Right cardiac atrium (tissue), 5 donors: ENCODE measurements at places on chromosomes 5 and 9.

GRCh38 chr5:103036601-103037000 is 83.3 kb downstream of the GIN1 start:
- no peak for DNase-seq

DNA sequence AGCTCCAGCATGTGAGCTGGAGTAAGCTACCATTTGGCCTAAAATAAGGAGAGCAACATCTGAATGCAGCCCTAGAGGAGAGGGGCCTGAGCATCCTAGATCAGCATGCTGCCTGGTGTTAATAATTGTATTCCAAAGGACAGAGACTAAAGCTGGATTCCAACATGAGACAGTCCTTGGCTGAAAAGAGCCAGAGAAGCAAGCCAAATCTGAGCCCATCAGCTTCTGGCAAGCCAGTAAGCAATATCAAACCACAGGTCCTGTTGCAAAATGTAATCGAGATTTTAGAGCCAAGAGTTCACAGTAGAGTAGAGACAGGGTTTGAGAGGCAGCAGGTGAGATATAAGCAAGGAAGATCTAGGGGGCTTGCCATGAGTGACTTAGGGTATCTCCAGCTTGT is 42.3 kb upstream of the DMAC1 start:
- no peak for DNase-seq

GRCh38 chr5:103305809-103306208 is 47.2 kb downstream of the MACIR start:
- DNase-seq: no peak

DNA sequence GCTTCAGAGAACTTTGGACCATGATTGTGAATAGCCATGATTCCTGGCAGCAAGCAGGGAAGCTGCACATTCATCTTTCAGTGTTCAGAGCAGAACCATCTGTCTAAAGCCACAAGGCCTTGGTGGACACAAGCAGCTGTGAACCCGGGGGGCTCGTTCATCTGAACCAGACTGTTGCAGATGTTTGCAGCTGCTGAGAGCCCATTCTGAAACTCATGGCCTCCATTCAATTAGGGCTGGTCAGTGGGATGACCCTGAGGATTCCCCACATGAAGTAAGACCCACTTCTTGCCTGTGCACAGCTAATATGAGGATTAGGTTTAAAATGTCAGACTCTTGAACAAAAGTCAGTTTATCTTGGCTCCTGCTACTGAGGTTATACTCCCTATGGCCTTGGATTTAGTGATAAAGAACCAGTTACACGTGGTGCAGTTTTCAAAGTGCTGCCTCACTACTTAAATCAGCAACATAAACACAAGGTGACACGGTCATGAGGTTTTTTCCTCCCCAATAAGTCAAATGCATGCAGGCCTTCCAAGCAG is 109.8 kb upstream of the IFNK start:
- no peak for DNase-seq

GRCh38 chr5:3995954-3996619 is 400.5 kb downstream of the IRX1 start:
- no peak for DNase-seq

- no peak for DNase-seq
These were observed 297.9 kb downstream of the PRR16 start for GRCh38 chr5:120761986-120762385.

- no peak for DNase-seq
These were observed 25.3 kb upstream of the PPP1R2B start for GRCh38 chr5:156824800-156825199.

GRCh38 chr9:125586172-125586511 is 120.9 kb downstream of the MAPKAP1 start:
- DNase-seq: no peak

DNA sequence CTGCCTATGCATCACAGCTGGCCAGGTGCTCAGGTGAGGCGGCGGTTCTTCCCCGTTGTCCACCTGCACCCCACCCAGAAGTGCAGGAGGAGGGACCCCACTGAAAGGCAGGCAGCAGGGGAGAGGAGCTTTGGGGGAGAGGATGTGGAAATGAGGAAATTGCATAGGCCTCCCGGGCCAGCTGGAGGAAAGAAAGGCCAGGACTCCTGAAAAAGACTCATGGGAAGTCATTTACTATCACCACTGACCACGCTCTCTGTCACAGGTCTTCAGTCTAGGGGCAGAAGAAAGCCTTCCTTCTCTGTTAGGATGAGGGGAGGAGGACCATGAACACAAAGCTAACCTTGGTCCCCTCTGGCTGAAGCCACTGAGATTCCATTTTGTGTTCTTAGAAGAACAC is 28.1 kb downstream of the KCNMB1 start:
- DNase-seq: no peak

DNA sequence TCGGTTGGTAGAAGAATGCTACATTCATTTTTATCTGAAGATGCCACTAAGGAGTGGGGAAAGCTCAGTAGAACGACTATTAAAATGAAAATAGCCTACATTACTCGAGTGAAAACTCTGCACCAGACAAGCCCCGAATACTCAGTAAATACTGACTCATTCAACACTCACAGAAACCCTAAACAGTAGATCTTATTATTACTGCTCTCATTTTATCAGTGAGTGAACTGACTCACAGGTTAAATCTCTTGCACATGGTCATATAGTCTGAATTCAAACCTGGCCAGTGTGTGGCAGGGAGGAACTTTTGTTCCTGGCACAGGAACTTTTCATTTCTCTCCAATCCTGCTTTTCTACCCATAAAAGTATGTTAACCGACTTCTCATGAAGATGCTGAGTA is 9.6 kb upstream of the PAPPA start:
- no peak for DNase-seq

- no peak for DNase-seq
These were observed 24.2 kb upstream of the S1PR3 start for GRCh38 chr9:88966894-88967676.

GRCh38 chr9:110891760-110892159 is 146.5 kb downstream of the LPAR1 start:
- no peak for DNase-seq

DNA sequence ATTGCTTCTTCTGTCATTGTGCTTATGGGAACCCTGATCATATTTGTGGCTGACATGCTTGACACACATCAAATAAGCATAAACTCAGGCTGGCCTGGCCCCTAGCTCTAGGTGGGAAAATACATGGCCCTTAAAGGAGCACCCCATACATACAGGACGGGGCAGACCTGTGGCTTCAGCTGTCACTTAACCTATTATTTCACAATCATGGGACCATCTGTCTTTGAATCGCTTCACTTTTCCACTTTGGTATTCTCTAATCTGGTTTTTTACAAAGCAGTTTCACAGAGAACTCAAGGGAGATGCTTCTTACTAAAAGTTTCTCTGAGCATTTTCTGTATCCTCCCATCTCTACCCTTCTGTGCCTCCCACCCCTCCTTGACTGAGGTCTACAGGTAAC is 34.6 kb upstream of the LRRTM2 start:
- no peak for DNase-seq

DNA sequence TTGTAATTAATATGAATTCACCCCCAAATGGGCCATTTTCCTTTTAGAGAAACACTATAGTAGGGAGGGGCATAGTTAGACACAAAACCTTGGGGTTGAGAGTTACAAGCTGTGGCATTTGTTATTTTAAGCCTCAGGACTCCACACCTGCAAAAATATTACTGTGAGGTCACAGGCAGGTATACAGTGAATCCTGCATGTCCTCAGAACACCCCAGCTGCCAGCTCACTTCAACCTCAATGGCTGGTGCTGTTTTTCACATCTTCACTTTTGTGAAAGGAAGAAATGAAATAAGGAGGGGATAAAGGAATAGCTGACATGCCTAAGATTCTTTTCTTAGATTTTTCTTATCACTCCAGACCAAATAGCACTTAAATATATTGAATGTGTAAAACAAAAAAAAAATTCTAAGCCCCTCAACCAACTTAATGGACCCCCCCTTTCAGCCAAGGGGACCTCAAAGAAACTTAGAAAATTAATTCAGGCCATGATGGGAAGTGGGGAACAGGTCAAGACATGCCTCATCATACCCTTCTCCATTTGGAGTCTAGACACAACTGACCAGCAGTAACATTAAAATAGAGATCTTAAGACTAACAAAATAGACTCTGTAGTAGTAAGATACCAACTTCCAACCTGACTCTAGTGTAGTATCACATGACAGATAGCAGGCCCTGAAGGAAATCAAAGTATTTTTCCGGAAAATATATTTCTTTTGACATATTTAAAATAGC is 9.2 kb downstream of the C9orf85 start:
- DNase-seq: no peak

- DNase-seq: peak; percentile 51
These were observed 512.9 kb upstream of the KLF4 start for GRCh38 chr9:108002371-108002956.

DNA sequence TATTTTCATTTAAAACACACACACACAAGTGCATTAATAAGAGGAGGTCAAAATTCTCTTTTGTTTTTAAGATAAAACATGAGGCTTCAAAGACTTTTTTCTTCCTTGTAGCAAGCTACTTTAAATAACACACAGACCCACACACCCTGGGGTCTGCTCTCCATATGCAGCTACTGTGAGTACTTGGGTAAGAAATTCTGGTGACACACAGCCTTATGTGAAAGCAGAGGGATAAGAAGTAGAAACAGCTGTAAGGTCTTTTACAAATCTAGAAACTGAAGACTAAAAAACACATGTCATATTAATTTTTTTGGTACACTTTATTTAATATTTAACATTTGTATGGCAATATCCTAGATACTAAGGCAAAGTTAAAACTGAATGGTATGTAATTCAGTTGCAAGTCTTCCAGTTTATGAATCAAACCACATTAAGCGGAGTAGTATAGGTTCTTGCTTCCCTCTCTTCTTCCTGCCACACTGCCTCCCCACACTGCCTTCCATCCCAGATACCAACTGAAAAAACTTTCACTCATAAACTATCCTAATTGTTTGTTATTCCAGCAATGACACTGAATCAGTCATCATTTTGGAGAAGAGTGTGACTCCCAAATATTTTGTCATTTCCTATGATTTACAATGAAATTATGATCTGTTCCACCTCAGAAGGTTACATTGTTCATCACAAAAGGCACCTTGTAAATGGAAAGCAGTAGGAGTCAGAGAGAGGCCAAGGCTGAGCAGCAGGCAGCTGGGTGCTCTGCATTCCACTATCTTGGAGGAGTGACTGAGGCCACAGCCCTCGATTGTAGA is 92.0 kb downstream of the PLCXD3 start:
- no peak for DNase-seq

DNA sequence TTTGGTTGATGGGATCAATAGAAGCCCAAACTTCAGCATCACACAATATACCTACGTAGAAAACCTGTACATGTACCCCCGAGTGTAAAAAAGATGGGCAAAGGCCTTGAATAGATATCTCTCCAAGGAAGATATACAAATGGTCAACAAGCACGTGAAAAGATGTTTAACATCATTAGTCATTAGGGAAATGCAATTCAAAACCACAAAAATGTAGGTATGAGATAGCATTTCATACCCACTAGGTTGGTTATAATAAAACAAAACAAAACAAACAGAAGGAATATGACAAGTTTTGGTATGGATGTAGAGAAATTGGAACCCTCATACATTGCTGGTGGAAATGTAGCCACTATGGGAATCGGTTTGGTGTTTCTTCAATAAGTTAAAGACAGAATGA is 33.1 kb upstream of the PPARGC1B start:
- no peak for DNase-seq

DNA sequence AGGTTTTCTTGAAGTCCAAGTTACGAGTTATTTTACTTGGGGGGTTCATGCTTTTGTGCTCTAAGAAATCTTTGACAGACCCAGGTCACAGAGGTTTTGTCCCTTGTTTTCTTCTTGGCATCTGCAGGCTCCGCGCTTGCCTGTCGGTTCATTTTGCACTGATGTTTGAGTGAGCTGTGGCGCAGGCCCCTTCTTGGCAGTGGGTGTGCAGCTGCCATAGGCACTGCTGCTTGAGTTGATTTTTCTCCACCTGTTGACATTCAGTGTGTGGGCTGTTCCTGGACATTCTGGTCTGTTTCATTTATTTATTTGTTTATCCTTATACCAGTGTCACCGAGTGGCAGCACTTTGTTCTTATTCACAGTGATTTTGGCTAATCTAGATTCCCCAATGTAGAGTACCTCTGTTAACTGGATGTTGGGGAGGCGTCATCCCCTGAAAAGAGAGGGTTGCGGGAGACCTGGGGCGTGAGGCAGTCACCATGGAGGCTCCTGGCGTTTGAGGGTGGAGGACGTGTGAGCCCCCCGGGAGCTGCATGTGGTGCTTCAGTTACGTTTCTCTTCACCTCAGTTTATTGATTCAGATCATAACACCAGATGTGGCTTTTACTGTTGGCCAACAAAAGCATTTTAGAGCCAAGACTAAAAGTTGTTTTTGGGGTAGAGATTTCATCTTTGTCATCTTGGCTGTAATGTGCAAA is 121.4 kb upstream of the CACNA1B start:
- no peak for DNase-seq

DNA sequence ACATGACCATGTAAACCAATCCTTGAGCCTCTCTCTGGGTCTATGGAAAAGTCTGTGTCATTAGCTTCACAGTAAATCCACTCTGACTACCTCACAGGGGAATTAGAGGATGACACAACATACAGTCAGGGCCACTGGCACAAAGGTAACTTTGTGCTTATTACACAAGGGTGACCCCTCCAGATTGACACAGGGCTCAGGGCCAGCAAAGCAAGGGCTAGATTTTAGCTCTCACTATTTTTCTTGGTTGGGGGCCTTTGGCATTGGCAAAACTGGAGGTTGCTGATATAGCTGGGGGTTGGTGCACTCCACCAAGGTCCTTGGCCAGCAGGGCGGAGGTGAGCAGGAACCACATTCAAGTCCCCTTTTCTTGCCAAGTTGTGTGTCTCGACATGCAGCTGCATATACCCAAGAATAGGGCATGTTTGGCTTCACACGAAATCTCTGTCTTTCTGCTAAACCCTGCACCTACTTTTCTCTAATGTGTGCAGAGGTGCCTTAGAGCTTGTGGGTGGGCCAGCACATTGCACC is 15.2 kb upstream of the OSMR start:
- peak; percentile 11 for DNase-seq

DNA sequence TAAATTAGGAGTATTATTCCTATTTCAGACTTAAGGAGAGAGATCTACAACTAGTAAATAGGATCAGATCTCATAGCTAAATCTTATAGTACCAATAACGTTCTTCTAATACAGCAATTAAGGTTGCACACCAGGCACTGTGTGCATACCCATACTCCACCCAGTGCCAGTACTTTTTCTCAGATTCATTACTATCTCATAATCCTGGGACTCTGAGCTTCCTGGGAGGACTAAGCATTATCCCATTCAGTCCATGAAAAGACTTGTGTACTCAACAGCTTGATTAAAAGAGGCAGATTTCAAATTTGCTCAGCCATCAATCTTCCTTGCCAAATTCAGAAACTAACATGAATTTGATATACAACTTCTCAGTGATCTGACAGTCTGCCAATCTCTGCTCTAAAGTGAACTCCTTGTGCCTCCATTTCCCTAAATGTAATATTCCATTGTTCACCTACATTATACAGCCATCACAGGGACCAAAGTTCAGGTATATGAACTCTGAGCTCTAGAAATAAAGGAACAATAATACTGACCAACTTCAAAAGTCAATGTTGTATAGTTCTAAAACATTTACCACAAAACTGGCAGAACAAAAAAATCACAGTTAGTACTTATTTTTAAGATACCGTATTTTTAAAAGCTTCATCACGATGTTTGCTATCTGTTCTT is 7.2 kb downstream of the STRBP start:
- no peak for DNase-seq

- no peak for DNase-seq
These were observed 5.6 kb downstream of the KLHL3 start for GRCh38 chr5:137730336-137730735.
